ENCODE measurements at places on chromosomes 5 and 9.

- no peak for DNase-seq
These were observed 100.2 kb upstream of the TBCA start for GRCh38 chr5:77876316-77876715.

- no peak for DNase-seq
These were observed 103.6 kb upstream of the SSBP2 start for GRCh38 chr5:81854485-81854884.

GRCh38 chr9:38272710-38273109 lies 119.8 kb upstream of the ALDH1B1 start:
- no peak for DNase-seq

DNA sequence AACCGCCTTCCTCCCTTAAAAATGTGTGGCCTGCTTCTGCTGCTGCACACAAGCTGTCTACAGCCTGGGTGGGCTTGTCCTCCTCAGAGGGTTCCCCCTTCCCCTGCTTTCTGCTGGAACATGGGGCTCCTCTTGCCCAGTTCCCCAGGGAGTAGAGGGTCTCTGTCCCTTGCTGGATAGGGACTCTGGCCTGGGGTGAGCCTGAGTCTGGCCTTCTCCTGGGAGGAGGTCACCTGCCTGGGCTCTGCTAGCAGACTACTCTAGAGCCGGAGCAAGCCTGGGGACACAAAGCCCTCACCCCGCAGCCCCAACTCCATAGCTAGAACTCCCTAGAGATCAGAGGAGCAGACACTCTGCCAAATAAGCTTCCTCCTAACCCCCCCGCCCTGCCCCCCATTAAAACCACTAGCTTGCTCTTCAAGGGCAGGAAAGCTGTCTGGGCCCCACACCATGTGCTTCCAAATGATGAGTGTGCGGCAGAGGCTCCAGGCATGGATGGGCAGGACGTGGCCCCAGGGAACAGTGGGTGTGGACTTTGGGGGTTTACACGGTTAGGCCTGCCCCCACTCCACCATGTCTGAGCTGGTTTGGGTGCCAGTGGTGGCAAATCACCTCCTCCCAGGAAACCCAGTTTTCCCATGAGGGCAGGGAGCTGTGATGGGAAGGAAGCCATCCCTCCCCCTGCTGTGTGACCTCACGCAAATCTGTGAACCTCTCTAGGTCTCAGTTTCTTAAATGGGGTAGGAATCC lies 10.0 kb downstream of the TCF7 start:
- DNase-seq = no peak

- peak; percentile 63 for DNase-seq
These were observed 54.1 kb upstream of the ABL1 start for GRCh38 chr9:130780865-130781504.

GRCh38 chr9:6304232-6304631 lies 23.9 kb upstream of the TPD52L3 start:
- no peak for DNase-seq

DNA sequence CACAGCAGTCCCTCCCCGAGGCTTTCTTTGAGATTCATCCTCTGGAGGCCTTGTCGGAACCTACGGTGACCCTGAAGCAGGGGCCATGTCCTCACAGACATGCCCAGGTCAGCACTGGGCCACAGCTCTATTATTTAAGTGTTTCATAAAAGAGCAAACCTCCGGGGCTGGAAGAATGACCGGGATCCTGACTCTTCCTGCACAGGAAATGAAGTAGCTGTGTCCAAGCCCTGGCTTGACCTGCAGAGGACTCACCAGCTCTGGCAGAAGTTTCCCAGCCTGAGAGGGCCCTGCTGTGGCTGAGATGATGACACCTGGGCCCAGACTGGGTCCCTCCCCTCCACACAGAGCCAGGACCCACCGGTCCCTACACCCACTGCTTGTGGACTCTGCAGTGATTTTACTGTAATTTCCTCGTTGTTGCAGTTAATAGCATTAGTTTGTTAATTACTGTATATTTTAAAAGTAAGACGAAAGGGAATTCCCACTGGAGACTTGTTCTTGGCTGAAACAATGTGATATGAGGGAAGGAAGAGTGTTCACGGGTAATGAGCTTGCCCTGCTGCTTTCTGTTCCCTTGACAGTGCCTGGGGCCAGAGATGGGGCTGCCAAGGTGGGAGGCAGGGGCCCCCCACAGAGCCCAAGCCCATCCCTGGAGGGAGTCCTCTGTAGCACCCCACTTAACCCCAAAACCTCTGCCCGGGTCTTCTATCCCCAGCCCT lies 72.2 kb downstream of the PCDH1 start:
- no peak for DNase-seq

- no peak for DNase-seq
These were observed 98.1 kb upstream of the IFNK start for GRCh38 chr9:27425827-27426510.

DNA sequence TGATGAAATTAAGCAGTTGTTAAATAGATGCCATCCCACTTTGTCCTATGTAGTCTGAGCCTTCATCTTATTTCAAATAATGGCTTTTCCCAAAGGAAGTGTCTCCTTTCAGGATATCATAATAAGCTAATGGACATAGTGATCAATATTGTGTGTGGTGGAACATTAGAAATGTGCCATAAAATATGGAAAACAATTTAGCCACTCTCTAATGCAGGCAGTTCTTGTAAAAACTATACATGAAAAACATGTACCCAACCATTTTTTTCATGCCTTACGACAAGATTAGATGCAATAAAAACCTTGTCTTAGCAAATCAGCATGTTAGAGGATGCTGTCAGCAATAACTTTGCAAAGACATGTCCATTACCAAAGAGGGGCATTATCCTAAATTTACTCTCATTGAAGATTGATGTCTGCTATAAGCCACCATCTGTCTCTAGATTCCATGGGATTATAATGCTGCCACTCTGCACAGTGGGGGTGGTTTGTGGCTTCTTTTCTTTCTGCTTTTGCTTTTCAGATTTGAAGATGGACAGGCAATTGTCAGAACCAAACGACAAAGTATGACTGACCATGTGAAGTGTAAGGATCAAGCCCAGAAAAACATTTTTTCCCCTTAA lies 724.0 kb upstream of the ZNF608 start:
- no peak for DNase-seq

DNA sequence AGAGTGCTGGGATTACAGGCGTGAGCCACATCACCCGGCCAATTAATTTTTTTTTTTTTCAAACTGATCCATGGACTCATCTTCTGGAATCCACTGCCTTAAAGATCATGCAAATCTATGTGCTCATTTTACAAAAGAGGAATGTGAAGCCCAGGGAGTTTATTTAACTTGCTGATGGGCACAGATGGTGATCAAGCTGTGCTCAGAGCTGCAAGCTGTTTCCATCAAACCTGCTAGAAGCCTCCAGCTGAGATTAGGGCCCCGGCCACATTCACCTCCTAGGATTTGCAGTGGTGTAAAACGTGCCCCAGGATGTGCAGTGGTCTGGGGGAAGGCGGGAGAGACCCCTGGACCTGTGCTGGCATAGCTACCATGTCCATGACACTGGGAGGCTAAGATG lies 56.1 kb upstream of the TUT7 start:
- DNase-seq = no peak

GRCh38 chr9:99724640-99725039 lies 97.0 kb upstream of the NR4A3 start:
- DNase-seq = no peak

- no peak for DNase-seq
These were observed at the start of gene IL33 for GRCh38 chr9:6215562-6215961. IL33 (plus strand) TSS chr9:6215807; CDS start chr9:6241695, 25,888 bp downstream.

DNA sequence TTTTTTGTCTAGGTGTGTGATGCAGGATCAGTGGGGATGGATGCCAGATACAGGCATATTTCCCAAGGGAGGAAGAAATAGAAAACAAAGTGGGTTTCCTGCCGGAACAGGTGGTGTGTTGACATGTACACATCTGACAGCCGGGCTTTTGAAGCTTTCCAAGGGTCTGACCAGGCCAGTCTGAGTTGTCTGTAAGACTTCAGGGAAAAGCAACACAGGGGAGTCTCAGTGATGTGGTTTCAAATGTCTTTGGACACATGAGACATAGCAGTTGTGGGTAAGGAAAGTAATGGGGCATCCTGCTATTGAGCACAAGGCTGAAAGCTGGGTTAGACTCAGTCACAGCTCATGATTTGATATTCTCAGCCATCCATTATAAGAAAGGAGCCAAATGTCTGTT lies 274.9 kb downstream of the PIK3R1 start:
- no peak for DNase-seq

DNA sequence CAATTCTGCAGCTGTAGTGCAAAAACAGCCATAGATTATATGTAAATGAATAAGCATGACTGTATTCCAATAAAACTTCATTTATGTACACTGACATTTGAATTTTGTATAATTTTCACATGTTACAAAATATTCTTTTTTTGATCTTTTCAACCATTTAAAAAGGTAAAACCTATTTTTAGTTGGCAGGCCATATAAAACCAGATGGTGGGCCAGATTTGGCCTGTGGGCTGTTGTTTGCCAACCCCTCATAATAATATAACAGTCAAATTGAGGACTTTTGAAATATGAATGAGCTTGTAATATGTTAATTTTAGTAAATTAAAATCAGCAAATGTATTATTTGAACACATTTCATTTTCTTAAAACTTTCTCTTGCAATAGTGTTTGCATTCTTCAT lies 913.4 kb downstream of the TLE1 start:
- DNase-seq = no peak

GRCh38 chr5:158485047-158485446 lies 614.7 kb downstream of the EBF1 start:
- no peak for DNase-seq

- DNase-seq = no peak
These were observed 46.1 kb upstream of the IL7R start for GRCh38 chr5:35810601-35811000.

DNA sequence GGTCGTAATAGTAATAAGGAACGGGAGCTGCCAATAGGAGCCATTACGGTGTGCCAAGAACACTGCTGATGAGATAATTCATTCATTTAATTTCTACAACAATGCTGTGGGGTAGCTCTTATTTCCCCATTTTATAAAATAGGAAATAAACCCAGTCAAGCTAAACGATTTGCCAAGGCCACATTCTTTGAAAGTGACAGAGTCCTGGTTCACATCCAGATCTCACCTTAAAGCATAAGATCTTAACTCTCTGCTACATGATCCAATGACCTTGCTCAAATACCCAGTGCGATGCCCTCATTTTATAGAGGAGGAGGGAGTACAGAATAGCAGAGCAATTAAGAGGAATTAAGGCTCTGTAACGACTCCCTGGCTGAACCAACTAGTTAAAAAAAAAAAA lies 5.0 kb downstream of the PDE6A start:
- no peak for DNase-seq

- no peak for DNase-seq
These were observed 64.3 kb upstream of the BOD1 start for GRCh38 chr5:173680660-173681242.

- DNase-seq = no peak
These were observed 28.4 kb downstream of the PRRC2B start for GRCh38 chr9:131422241-131422792.

DNA sequence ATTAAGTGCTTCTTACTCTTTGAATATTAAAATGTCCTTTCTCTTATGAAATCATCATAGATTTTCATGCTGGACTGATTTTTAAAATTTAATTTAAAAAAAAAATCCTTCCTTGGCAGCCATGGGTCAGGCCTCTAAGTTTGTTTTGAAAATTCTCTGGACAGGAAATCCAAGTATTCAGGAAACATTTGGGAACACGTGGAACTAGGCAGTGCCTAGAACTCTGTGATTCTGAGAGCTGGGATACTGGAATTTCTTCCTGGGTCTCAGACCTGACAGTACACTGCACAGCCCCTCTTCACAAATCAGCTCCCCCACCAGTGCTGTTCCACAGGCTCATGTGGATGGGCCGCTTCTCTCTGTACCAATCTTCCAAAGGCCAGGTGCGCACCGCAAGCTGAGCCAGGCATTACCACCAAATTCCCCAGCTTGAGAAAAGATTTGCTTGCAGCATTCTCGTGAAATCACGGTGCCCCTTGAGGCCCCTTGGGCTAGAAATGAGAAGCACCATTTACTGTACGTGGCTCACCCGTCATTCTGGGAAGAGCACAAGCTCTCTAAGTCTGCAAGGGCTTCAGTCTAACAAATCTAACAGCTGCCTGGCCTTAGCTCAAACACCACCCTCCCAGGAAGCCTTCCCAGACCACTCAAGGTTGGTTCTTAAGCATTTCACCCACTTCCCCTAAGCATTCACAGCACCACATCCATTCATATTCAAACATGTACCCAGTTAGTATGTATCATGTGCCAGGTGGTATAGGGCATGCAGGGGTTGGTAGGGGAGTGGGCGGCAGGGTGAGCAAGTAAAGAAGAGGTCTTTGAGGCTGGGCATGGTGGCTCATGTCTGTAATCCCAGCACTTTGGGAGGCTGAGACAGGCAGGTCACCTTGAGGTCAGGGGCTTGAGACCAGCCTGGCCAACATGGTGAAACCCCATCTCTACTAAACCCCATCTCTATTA lies 26.5 kb downstream of the B4GALT1 start:
- DNase-seq = no peak

DNA sequence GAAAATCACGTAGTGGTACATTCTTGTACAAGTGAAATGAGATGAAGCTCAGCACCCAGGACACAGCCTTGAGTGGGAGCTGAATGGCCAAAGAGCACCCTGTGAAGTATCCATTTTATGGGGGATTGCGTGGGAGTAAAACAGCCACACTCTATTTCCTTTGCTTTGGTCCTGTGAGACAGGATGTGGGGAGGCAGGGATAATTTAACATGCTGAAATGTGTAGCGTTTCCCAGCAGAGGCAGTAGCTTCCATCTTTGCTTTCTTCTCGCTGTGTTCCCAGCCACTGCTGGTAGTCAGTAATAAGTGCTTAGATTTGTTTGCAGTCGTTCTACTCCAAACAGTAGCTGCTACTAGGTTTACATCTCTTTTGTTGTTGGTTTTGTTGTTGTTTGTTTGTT lies 4.4 kb downstream of the IL31RA start:
- DNase-seq = no peak

- no peak for DNase-seq
These were observed 5.2 kb upstream of the SPINK4 start for GRCh38 chr9:33234511-33235467.

DNA sequence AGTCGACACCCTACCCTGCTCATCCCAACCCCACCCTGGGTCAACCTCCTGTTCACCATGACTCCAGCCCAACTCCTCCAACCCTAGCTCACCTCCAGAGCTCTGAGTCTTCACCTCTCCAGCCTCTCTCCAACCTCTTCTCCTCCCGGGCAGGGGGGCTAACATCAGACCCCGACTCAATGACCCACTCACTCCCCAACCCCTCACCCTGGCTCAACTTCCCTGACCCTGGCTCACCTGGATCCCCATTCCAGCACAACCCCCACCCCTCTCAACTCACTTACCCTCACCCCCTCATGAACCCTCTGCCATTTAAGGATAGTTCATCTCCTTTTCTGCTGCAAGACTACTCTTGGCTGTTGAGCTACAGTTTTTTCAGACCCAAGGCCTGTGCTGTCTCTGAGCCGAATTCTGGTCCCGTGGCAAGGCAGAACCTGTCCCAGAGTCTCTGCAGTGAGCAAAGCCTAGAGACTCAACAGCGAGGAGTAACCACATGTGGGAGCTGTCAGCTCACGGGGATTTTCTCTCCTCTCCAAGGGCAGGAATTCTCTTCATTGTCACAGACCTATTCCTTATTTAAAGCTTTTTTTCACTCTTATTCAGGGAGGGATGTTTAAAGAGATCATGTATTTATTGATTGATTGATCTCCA lies 29.8 kb downstream of the ANKRD33B start:
- no peak for DNase-seq

- DNase-seq = no peak
These were observed 52.5 kb upstream of the SNX2 start for GRCh38 chr5:122722341-122722740.

Data from thoracic aorta (tissue), 2 donors.